ENCODE measurements at places on chromosomes 5 and 9. TPM values are rescaled to one million over a fixed set of nuclear protein-coding genes. Genes with fewer than 3 reads are reported as not detected.

FBP2 gene
- not detected for total RNA-seq

DND1 gene
- 0.69 TPM for total RNA-seq

DNA sequence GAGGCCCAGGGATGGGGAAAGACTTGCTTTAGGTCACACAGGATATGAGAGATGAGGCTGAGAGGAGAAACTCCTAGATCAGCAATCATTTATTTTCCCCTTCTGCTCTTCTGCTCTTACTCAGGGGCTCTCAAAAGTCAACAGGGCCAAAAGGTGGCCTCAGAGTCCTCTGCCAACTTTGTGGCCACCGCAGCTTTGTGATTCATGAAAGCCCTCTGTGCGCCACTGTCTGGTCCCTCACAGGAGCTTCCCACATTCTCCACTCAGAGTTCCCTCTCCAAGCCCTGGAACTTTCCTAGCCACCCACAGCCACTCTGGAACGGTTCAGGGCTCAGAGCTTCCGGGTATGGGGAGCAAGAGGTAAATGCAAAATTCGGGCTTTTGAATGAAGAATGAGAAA, 82.4 kb downstream of the COL27A1 start:
- DNase-seq: no peak

GRCh38 chr9:129469188-129469987, 151.5 kb downstream of the C9orf50 start:
- DNase-seq: no peak

DNA sequence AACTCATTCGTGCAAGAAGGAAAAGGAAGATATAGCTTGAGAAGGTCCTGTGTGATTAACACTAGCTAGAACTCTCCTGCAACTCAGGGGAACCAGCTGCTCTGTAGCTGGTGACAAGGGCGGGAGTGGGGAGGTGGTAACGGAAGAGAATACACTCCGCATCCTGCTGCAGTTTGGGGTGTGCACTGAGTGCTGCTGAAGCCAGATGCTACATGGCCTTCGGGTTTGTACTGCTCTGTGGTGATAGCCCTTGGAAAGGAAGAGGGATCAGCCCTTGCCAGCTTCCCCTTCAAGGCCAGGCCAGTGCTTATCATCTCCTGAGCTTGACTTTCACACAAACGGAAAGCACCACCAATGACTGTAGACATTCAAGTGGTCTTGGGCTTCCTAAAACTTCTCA, 34.3 kb downstream of the FRMD3 start:
- no peak for DNase-seq
